ENCODE measurements at places on chromosomes 1 and 21.
A peak's percentile ranks its signal among the peaks of the same experiment; 100 is the strongest.

DNA sequence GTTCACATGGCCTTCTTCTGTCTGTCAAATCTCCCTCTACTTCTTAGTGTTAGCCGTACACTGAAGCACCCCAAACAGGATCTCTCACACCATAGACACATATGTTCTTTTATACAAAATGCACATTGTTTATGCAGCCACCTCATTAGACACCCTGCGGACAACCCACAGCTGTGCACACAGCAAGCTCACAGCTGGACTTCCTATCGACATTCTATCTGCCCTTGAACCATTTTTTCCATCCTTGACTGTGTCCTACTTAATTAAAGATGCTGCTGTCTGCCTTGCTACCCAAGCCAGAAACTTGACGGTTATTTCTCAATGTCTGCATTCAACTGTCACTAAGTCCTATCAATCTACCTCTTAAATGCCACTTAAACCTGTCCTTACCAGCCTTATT is 3.2 kb upstream of the ZBTB21 start:
- DNase-seq, result no peak

GRCh38 chr1:156262461-156263287 is 14.8 kb upstream of the PAQR6 start:
- no peak for DNase-seq

- peak; percentile 24 for DNase-seq
Observed at GRCh38 chr1:150564051-150564991, 15.1 kb downstream of the MCL1 start.

DNA sequence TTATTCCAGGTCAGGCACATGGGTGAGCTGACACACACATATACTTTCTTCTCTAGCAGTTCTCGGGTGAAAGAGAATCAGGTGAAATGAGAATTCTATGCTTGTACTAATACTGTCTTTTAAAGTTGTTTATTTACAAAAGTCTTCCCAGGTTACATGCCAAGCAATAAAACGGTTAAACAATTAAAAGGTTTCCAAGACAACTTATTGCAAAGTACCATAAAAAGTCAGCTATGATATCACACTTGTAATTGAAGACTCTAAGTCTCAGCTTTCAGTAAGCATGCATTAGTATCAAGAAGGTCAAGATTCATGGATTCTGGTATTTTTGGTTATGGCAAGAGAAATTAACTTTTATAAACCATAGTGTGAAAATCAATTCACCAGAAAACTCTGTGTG is 171.4 kb downstream of the PDE4B start:
- no peak for DNase-seq

DNA sequence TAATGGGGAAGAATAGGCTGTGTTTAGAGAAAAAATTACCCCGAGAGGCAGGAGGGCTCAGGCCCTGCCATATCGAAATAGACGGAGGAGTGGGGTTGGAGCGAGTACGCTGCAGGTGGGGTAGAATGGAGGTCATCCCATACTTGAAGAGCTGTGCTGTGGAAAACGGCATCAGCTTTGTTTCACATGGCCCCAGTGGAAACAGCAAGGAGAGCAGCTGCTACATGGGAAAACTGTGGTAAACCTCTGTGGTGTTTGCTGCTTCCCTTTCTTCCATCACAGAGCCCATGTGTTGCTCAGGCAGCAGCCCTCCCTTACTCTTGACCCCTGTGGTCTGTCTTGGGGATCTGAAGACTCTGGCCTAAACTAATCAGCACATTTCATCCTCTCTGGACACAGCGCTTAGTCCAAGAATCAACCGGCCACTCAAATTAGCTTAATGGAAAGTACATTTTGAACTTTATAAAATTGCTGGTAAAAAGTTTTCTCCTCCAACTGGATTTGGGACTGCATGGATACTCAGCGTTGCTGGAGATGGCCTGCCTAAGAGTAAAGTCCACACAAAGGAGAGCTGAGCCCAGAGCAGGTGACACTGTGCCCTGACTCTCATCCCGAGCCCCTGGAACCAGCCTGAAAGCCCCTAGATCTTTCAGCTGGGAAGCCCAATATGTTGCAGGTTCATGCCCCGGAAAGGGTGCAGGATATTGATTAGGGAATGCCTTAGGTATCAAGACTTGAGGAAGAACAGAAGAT is 127.1 kb upstream of the GADD45A start:
- DNase-seq, result no peak

DNA sequence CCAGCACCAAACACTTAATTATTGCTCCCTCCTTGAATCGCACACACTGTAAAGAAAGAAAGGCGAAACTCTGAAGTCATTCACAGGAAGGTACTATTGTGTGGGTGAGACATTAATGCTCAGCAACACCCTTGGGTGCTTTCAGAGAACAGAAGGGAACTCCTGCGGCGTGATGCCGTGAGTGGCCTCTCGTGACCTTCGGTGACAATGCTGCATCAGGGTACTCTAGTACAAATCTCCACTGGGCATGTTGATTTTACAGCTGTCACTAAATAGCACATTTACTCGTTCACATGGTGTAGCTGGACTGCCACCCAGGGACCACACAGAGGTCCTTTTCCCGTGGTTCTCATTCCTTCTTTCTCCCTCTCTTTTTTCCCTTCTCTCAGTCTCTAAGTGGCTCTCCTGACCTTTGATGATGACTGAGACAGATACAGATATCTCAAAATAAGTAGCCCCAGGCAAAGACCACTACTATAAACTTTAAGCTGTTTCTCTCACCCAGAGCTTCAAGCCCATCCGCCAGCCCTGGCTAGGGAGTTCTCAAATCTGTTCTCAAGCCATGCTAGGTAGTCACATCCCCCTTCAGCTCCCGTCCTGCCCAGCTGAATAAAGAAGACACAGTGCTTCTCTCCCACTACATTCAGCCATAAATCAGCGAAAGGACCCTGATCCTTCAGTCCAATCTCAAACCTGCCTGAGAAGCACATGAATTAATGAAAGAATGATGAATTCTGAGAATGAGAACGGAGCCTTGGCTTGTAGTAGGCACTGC is 223.4 kb upstream of the FMN2 start:
- no peak for DNase-seq

GRCh38 chr1:9630331-9631111 is 21.0 kb upstream of the PIK3CD start:
- DNase-seq, result no peak

DNA sequence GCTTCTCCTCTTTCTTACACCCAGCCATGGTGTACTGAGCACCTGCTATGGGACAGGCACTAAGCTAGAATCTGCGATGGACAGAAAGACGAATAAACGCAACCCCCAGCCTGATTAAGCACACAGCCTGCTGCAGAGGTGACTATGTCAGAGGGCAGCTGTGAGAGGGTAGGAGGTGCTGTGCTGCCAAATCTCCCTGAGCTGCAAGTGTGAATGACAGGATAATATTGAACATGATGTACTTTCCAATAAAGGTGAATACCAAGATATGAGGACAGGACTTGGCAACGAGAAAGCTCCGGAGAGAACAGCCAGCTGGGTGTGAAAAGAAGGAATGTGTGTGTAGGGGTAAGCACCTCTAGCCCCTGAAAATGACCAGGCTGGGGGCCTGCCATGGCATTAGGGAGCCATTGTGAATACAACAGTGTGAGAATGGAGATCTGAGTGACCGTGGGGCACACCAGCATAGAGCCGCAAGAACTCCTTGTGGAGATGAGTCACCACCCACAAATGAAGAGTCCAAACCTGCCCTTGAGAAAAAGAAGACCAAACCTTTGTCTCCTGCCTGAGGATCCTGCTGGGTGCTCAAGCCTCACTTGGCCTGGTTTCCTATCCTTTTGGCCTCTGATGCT is 83.0 kb upstream of the ATF3 start:
- peak; percentile 46 for DNase-seq

DNA sequence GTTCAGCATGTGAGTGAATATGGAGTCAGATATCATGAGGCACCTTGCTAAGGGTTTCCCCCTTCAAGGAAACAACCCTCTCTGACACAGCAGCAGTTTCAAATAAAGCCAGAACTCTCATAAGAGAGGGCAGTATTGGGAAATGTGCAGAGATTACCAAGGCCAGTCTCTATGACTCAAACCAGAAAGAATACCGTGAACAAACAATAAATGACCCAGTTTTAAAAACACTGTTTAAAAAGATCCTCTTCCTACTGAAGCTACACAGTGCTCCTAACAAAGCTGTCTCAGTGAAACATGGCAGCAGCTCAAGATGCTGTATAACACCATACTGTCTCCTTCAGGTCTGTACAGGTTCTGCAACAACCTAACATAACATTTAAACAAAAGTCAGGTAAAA is 102.6 kb downstream of the KIAA0319L start:
- DNase-seq, result peak; percentile 85

- DNase-seq, result no peak
Observed at GRCh38 chr1:220655509-220655908, 34.7 kb upstream of the C1orf115 start.

DNA sequence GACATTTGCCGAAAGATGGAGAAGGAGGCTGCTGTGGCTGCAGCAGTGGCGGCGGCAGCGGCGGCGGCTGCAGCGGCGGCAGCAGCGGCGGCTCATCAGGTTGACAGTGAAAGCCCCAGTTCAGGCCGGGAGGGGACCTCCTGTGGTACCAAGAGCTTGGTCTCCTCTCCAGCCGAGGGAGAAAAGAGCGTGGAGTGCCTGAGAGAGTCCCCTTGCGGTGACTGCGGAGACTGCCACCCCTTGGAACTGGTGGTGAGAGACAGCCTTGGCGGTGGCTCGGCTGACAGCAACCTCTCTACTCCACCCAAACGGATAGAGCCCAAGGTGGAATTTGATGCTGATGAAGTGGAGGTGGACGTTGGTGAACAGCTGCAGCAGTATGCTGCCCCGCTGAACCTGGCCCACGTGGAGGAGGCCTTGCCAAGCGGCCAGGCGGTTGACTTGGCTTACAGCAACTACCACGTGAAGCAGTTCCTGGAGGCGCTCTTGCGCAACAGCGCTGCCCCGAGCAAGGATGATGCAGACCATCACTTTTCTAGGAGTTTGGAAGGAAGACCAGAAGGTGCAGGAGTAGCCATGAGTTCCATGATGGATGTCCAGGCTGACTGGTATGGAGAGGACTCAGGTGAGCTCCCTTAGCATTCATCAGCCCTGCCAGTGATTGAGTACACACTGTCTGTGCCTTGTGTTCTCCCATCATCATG is 6.3 kb downstream of the ZBTB8B start:
- no peak for DNase-seq

DNA sequence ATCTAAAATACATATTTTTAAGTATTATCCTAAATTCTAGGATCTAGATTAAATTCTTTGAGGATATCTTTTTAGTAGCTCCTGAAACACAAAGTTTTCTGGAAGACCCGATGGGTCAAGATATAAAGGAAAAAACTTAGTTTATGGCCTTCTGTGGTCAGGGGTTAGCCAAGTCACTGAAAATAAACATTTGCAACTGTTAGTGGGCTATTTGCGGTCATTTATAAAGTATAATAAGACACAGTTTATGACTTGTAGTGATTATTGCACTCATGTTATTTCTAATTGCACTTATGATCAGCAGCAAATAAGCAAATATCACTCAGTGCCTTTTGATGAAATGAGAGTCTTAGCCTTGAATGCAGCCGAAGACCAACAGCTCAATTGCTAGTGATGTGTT is 183.3 kb downstream of the NFIA start:
- DNase-seq, result no peak

GRCh38 chr1:19872190-19872589 is 10.0 kb upstream of the OTUD3 start:
- DNase-seq, result no peak

DNA sequence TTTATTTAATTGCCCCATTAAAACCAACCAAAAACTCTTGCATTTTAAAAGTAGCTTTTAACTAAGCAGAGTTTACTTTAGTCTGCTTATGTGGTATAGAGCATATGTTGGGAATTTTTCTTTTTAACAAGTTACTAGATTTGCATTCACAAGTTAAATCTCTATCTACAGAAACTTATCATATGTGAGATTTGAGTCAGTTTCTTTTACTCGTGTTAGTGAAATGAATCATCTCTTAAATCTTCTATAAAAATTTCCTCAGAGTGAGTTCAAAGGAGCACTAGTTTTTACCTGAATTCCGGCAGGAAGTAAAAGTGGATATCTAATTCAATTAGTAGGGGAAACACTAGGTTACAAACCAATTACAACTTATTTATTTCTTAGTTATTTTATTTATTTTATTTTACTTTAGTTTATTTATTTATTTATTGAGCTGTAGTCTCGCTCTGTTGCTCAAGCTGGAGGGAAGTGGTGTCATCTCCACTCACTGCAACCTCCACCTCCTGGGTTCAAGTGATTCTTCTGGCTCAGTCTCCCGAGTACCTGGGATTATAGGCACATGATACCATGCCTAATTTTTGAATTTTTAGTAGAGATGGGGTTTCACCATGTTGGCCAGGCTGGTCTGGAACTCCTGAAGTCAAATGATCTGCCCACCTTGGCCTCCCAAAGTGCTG is 1609.6 kb upstream of the B3GALT2 start:
- no peak for DNase-seq

DNA sequence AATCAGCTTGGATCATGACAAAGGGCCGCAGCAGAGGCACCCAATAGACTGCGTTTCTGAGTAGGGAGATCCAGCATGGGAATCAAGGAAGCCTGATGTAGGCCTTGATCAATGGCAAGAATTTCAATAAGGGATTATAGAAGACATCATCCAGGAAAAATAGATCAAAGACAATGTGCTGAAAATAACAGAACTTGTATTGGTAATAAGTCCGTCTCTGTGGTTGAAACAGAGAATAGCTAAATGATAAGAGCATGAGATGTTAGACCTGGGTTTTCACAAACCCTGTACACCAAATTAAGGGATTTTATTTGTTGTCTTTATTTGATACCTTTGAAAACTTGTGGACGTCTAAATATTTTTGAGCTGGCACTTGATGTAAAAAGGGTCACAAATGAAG is 228.0 kb upstream of the SGIP1 start:
- no peak for DNase-seq
